ENCODE measurements at places on chromosomes 6 and 20. TPM values are rescaled to one million over a fixed set of nuclear protein-coding genes. Genes with fewer than 3 reads are reported as not detected.

- peaks cover 29% of the 10 kb centered on the region for H3K4me1 ChIP-seq
- no peak for DNase-seq
- H3K27ac ChIP-seq: no peak overlapping the region
- H3K27me3 ChIP-seq: no peaks in the 10 kb centered on the region
- H3K36me3 ChIP-seq: peaks cover 7% of the 10 kb centered on the region
Measured at GRCh38 chr20:35018590-35019371, 63.1 kb downstream of the MYH7B start.

GRCh38 chr6:73341335-73341734 is 12.7 kb downstream of the DPPA5 start:
- no peaks in the 10 kb centered on the region for H3K36me3 ChIP-seq
- H3K27me3 ChIP-seq: peaks cover 5% of the 10 kb centered on the region
- no peak overlapping the region for H3K4me3 ChIP-seq
- no peaks in the 10 kb centered on the region for H3K4me1 ChIP-seq
- DNase-seq: no peak
- no peak overlapping the region for H3K27ac ChIP-seq

The CAP2 gene
- total RNA-seq: 184 TPM

The PRELID3B gene
- 48.1 TPM for total RNA-seq

The MYH7B gene
- total RNA-seq: 318 TPM

Data from heart right ventricle (tissue), 16 donors.